ENCODE measurements at places on chromosomes 12 and 14. TPM values are rescaled to one million over a fixed set of nuclear protein-coding genes. Genes with fewer than 3 reads are reported as not detected.

GRCh38 chr12:65535946-65536345, 257.5 kb downstream of the MSRB3 start:
- DNase-seq: no peak
- H3K27me3 ChIP-seq: no peaks in the 10 kb centered on the region
- no peak overlapping the region for H3K4me3 ChIP-seq
- no peaks in the 10 kb centered on the region for H3K4me1 ChIP-seq
- H3K27ac ChIP-seq: no peak overlapping the region

PTPRO gene
- total RNA-seq: 1.1 TPM

GRCh38 chr14:23402296-23403138, 5.6 kb downstream of the MYH6 start:
- H3K4me3 ChIP-seq: no peak overlapping the region
- no peak for DNase-seq
- H3K27ac ChIP-seq: no peak overlapping the region
- no peaks in the 10 kb centered on the region for H3K4me1 ChIP-seq

GRCh38 chr12:120980800-120981368, 2.5 kb downstream of the HNF1A start:
- no peak overlapping the region for H3K27ac ChIP-seq
- no peak overlapping the region for H3K4me3 ChIP-seq

GZMH gene
- total RNA-seq: 21.8 TPM

GRCh38 chr12:124863416-124864325, at the start of gene SCARB1:
SCARB1 (minus strand) TSS chr12:124863864; CDS start chr12:124863720, 144 bp downstream.
- H3K4me3 ChIP-seq: peak within 1 kb of the TSS; percentile 65
- peaks cover 9% of the 10 kb centered on the region for H3K27me3 ChIP-seq
- peak; percentile 65 for DNase-seq
- peak within 1 kb of the TSS; percentile 23 for H3K27ac ChIP-seq
- H3K4me1 ChIP-seq: peaks cover 16% of the 10 kb centered on the region

DNA sequence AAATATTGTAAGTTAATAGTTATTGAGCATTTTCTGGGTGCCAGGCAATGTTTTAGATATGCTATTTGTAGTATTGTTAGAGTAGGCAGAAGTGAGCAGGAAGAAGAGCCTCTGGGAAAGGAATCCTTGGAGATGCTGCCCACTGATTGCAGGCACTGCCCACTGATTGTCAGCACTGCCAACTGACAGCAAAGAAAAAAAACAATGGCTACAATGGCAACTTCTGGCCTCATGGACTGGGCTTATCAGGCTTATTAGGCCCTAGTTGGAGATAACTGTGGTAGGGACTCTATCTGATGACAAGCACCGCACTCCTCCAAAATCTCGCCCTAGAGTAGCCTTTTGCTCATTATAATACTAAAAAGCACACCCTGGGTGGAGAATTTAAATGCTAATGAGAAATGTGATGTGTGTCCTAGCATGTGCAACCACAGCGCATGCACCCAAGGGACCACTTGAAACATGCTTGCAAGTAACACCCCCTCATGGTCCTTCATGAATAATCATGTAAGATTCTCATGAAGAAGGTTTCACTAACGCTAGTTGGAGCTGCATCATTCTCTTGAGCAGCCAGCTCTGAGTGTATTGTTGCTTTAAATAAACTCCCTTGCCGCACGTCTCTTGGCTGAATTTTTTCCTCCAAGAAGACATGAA, 103.5 kb upstream of the PPP4R3A start:
- H3K27ac ChIP-seq: no peak overlapping the region
- H3K36me3 ChIP-seq: no peaks in the 10 kb centered on the region
- H3K27me3 ChIP-seq: no peaks in the 10 kb centered on the region
- no peak overlapping the region for H3K4me3 ChIP-seq
